ENCODE measurements at places on chromosomes 6 and 20.

- no peak for DNase-seq
Measured at GRCh38 chr6:164996838-164997237, 312.6 kb downstream of the C6orf118 start.

DNA sequence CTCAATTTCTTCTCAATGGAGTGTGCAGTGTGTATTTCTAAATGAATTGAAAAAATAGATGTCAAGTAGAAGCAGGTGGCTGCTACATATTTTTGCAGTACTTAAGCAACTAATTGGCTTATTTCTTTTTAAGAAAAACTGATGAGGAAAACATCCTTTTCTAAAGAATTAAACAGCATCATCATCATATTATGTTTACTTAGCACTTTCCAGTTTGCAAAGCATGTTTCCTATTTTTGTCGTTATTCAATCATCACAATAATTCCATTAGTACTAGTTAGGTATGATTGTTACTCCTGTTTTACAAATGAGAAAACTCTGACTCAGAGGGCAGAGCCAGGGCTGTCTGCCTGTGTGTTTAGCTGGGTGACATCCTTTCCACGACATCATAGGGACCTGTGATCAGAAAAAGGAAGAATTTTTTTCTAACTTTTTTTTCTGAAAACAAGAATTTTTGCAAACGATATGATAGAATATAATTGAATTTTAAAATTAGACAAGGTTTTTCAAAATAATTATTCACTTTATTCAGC lies 22.7 kb upstream of the BMP6 start:
- DNase-seq: peak; percentile 23

DNA sequence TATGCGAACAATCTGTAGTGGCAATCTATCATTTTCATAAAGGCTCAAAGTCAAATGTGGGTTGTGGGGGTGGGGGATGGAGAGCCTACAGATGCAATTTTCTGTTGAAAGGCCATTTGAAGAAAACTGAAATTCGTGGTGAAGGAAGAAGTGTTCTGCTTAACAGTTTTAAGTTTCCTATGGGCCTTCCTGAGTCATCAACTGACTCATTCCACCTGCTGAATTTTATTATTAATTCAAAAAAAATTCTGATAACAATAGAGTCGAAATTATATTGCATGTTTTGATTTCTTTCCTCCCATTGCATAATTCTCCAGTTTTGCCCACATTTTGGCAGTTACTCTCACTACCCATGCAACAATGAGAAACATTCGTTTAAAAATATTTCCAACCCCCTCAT lies 622.3 kb upstream of the ARID1B start:
- no peak for DNase-seq

GRCh38 chr6:845566-845965 lies 152.6 kb upstream of the EXOC2 start:
- no peak for DNase-seq

GRCh38 chr20:50321797-50322480 lies 131.3 kb downstream of the CEBPB start:
- peak; percentile 57 for DNase-seq

- no peak for DNase-seq
Measured at GRCh38 chr6:95417856-95418255, 159.5 kb upstream of the MANEA start.

- no peak for DNase-seq
Measured at GRCh38 chr20:62621251-62622110, 20.8 kb upstream of the SLCO4A1 start.

DNA sequence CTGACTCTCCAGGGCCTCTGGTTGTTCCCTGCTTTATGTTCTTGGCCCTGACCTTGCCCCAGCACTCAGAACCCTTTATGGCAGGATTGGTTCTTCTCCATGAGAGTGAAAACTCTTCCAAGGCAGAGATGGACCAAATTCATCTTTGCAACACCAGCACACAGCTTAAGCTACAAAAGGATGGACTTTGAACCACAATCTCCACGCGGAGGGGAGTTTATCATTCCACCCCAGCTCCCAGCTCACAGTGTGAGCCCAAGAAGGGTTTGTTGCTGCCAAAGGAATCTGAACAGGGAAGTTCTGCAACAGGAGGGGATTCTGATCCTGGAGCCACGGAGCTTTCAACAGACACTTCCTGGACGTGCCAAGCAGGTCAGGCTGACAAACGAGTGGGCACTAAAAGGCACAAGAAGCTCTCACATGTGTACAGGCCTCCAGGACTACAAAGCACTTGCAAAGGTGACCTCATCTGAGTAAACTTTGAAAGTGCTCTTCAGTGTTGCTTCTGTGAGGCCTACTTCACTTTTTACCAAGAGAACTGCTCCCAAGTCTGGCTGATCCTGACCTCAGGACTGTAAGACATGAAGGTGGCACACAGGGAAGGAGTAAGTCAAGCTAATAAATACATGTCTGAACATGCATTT lies 8.9 kb downstream of the FITM2 start:
- DNase-seq: no peak

DNA sequence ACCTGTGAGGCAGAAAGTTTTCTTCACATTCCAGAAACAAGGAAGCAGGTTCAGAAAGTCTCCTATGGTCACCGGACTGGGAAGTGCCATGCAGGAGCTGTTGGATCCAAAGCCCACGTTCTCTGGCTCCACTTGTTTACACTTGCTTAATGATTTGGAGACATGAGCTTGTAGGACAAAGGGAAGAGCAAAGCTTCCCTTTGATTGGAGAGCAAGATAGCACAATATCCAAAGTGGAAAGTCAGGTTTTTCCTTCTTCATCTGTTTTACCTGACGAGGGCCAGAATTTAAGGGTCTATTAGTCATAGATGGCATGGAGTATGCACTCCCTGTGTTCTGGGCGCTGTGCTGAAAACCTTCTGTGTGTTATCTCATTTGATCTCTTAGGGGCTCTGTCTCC lies 81.2 kb downstream of the PDE7B start:
- DNase-seq: no peak

DNA sequence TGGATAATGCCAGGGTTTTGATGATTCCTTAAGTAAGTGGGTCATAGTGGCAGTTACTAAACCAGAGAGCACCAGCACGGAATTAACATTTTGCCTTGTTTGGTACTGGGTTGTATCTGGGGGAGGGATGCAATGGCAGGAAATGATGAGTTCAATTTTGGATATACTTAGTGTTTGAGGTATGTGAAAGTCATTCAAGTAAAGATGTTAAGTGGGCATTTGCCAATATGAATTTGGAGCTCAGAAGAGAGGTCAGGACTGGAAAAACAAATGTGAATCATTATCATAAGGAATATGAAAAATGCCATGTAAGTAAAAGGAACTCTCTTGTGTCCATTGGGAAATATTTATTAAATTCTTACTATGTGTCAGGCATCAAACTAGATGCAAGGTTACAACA lies 6.2 kb downstream of the PXT1 start:
- DNase-seq: no peak

GRCh38 chr6:34143884-34144580 lies 1.9 kb downstream of the GRM4 start:
- DNase-seq: no peak

DNA sequence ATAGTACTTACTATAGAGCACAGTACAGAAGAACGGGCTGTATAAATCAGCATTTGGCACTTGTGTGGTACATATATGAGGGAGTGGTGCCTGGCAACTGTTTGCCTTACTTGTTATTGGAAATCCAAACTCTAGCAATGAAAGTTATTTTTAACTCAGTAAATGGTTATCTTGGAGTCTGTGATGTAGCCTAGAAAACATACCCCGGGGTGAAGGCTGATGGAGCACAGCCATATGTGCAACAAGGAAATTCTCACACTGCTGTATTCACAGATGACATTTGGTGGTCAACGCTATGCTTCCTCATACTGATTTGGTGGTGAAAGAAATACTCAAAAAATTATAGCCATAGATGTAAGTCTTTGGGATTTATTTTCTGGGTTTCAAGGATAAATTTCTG lies 807.5 kb upstream of the FLRT3 start:
- no peak for DNase-seq

GRCh38 chr6:80357674-80358073 lies 251.2 kb downstream of the BCKDHB start:
- DNase-seq: peak; percentile 7

DNA sequence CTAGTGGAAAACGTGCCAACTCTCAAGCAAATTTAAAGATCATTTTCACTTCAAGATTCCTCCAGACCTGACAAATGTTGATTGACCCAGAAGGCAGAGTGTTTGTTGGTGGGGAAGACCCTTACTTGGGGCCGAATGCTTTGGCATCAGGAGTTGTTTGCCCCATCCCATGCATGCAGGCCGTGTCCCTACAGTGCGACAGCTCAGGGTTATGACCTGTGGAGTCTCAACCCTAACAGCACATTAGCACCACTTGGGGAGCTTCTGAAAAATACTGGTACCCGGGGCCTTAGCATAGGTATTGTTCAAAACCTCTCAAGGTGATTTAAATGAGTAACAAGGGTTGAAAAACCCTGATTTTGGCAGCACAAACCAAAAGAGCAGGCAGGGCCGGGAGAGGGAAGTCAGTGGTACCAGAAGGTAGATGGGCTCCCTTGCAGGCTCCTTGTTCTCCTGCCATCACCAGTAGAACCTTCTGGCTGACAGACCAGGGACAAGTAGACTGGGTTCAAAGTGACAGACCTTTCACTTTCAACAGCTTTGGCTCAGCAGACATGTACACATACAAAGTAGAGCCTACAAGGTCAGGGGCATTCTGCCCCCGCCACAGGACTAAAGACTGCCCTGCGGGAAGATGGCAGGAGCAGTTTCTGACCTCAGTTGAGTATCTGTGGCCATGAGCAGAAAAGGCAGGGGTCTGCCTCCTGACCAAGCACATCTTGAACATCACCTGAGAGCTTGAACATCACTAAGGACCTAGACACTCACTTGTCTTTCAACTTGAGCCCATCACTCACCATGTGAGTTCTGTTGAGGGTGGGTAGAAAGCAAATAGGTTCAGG lies 39.6 kb downstream of the PLCG1 start:
- no peak for DNase-seq

DNA sequence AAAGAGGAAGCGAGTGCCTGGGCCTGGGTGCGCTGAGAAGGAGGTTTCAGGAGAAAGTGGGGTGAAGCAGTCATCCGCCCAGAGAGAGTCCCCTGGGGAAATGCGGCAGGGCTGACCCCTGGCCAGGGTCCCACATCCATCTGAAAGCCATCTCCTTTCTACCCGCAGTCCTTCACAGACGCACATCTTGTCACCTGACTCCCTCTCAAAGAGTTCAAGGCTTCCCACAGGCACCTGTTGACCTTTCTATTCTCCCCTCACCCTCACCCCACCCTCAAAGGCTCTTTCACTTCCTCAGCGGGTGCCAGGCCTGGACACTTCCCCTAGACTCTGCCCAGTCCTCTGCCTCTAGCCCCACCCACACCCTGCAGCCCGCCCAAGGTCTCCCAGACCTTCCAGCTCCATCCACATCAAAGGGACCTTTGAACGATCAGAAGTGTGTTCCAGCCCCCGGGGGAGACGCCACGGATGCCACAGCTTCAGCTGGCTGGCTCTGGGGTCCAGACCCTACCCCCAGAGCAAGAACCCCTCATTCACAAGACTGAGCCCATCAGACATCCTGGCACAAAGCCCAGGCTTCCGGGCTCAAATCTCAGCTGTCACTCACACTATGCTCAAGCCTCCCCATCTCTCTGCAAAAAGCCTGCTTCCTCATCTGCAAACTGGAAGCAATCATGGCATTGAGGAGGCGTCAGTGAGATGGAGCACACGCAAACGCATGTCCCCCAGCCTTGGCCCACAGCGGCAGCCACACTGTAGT lies 2.1 kb downstream of the CTSZ start:
- DNase-seq: no peak

GRCh38 chr6:97885325-97885724 lies 602.3 kb upstream of the MMS22L start:
- no peak for DNase-seq

GRCh38 chr20:57837208-57838035 lies 127.6 kb upstream of the PMEPA1 start:
- DNase-seq: no peak

- DNase-seq: no peak
Measured at GRCh38 chr6:119426619-119427018, 77.1 kb upstream of the MAN1A1 start.

- DNase-seq: no peak
Measured at GRCh38 chr6:136072691-136073090, 177.4 kb downstream of the MTFR2 start.

- DNase-seq: peak; percentile 61
Measured at GRCh38 chr6:30154709-30155519, 6.1 kb downstream of the TRIM10 start.

GRCh38 chr6:54646069-54646950 lies 200.3 kb upstream of the FAM83B start:
- no peak for DNase-seq

GRCh38 chr20:19769507-19769906 lies 11.4 kb downstream of the RIN2 start:
- no peak for DNase-seq

- DNase-seq: no peak
Measured at GRCh38 chr6:170424604-170425126, 118.1 kb downstream of the FAM120B start.

- DNase-seq: peak; percentile 97
Measured at GRCh38 chr20:49768204-49769047, 44.2 kb upstream of the SLC9A8 start.

GRCh38 chr6:167402195-167402686 lies 77.4 kb downstream of the TTLL2 start:
- no peak for DNase-seq

DNA sequence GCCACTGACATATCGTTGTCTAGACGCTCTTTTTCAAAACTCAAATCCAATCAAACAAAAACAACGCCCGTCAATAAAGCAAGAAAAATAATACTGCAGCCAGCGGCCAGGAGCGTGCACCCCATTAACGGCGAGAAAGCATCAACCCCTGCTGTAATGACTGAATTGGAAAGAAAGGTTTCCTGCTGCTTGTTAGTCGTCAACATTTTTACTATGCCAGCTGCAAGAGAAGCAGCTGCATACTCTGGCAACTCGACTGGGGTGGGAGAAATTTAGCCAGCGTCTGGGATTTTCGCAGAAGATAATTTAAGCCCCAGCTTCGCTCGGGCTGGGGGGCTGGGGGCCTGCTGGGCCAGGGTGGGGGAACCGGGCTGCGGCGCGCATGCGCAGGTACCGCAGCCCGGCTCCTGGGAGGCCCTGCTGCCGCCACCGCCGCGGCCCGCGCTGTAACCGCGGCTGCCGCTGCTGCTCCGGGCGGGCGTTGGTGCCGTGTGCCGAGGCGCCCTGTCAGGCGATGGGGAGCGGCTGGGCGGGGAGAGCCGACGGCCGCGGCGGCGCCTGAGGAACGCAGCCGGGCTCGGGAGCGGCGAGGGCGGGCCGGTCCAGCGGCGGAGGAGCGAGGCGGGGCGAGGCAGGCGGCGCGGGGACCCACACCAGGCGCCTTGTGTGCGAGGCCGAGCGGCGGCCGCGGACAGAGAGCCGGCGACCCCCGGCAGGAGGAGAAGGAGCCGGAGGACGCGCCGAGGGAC lies 732 bp upstream of the STXBP5 start:
- DNase-seq: peak; percentile 81

DNA sequence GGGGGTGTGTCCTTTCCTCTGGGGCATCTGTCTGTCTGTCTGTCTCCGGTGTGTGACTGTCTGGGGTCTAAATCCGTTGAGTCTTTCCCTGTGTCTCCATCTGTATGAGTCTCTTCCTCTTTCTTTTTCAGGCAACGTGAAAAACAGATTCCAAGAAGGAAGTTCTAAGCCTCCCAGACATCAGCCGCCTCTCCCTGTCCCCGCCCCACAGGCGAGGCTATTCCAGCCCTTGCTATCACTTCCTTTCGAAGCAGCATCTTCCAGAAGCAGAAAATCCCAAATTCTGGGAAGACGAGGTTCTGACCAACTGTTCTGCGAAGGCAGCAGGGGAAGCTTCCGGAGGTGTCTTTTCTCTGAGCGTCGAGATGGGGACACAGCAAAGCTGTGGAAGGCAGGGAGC lies 34.0 kb downstream of the PMEPA1 start:
- no peak for DNase-seq
